MG63 (cell line): ENCODE measurements at places on chromosomes 16 and 17. TPM values are rescaled to one million over a fixed set of nuclear protein-coding genes. Genes with fewer than 3 reads are reported as not detected.

DNA sequence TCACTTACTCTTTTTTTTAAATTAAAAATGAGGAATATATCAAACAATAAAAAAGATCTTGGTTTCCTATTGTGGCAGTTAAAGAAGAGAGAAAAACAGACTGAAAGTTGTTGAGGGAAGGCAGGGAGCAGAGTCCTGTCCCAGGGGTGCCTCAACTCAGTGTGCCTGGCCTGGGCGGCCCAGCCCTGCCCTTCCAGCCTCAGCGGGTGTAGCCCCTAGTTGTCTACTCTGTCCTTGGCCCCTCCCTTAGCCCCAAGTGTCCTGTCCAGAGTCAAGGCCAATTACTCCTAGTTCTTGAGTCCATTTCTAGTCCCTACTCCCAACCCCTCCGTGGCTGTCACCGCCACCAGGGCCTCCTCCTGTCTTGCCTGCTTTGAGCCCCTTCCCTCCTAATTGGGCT is 52.5 kb downstream of the SMPD3 start:
- DNase-seq, result no peak

GRCh38 chr17:63762161-63763078 is 11.0 kb downstream of the CCDC47 start:
- DNase-seq, result no peak

DNA sequence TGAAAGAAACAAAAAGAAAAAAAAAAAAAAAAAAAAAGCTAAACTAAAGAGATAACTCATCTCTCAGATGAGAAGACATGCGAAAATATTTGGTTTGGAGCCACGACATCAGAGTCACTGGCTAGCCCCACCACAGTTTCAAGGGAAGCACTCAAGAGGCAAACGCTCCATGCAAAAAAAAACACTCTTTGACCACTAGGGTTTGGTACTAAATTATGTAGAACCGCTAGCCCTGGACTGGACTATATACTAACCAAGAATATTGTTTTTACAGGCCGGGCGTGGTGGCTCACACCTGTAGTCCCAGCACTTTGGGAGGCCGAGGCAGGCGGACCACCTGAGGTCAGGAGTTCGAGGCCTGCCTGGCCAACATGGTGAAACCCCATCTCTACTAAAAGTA is 37.3 kb downstream of the METTL16 start:
- DNase-seq, result no peak

- DNase-seq, result no peak
Observed at GRCh38 chr16:84055366-84055765, 12.8 kb upstream of the SLC38A8 start.

GRCh38 chr16:56753410-56753809 is 23.5 kb downstream of the NUP93 start:
- DNase-seq, result no peak

DNA sequence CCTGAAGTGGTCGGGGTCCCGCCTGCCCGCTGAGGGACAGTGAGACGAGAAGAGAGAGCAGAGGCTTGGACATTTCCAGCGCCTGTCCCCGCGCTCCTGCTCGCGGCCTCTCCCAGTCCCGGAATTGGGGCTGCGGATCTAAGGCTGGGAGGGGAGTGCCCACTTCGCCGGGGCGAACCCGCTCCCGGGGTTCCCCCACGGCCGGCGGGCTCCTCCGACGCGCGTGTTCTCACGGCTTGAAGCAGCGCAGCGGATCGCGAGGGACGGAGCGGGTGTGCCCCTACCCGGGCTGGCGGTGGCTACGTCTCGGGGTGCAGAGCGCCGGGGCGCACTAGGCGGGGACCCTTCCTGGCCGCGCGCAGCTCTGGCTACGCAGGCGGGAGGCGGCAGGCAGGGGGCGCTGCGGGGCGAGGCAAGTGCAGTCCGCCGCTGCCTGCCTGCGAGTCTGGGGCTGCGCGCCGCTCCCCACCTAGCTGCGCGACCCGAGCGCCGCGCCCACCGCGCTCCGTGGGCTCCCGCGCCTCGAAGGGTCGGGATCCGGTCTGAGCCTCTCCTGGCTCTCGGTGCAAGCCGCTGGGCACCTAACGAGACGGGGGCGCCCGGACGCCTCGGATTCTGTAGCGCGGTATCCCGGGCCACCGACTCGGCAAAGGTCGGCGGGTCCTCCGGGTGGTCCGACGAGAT is 1.2 kb downstream of the NGFR start:
- DNase-seq, result peak; percentile 69

GRCh38 chr16:14310519-14310991 is 239.4 kb downstream of the MRTFB start:
- DNase-seq, result no peak

GRCh38 chr16:5790512-5790911 is 692.9 kb upstream of the EEF2KMT start:
- no peak for DNase-seq

DNA sequence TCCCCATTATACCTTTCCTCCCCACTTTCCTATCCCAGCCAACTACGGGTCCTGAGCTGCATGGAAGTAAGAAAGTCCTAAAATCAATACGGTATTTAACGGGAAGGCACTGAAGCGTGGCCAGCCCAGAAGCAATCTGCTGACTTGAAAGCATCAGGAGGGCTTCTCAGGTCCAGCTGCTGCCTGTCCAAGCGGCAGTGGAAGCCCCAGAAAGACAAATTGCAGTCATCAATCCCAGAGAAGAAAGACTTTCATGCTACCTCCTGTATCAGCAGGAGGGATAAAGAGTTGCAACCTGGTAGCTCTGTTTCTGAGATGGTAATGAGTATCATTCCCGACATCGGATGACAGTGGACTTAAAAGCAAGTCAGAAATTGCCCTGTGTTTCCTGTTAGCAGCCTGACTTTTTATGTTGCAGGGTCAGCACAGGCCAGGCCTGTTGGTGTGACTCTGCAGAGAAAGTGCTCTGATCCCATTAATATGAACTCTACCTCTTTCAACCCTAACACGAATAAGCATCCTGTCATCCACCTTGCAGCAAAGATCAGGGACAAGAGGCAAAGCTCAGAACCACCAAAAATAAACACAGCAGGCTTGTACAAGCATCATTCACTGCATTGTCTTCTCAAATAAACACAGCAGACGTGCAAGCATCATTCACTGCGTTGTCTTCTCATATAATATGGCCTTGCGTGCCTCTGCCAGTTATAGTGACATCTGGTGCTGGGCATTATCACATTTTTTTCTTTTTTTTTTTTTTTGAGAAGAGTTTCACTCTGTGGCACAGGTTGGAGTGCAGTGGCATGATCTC is 358.6 kb upstream of the CDH11 start:
- no peak for DNase-seq

DNA sequence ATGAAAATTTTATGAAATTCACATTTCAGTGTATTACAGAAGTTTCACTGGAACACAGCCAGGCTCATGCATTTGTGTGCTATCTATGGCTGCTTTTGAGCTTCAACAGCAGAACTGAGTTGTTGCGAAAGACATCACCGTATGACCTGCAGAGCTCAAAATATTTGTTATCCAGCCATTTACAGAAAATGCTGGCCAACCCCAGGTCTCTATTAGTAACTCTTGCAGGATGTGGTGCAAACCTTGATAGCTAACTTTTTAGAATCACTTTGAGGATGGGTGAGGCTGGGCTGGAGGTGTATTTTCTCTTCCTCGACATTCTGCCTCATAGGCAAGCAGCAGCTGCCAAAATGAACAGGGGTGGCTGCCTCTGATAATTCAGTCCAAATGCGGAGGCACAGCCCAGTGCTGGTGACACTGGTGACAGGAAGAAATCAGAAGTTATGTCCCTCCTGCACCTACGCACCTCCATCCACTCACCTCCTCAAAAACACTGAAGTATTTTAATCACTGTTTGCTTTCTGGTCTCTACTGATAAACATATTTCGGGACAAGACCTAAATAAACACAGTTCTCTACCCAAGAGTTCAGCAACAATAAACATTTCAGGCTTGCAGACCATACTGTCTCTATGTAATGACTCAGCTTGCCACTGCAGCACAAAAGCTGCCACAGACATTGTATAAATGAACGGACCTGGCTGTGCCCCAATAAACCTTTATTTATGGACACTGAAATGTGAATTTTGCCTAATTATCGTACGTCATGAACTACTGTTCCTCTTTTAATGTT is 28.5 kb downstream of the ARHGAP17 start:
- peak; percentile 77 for DNase-seq

DNA sequence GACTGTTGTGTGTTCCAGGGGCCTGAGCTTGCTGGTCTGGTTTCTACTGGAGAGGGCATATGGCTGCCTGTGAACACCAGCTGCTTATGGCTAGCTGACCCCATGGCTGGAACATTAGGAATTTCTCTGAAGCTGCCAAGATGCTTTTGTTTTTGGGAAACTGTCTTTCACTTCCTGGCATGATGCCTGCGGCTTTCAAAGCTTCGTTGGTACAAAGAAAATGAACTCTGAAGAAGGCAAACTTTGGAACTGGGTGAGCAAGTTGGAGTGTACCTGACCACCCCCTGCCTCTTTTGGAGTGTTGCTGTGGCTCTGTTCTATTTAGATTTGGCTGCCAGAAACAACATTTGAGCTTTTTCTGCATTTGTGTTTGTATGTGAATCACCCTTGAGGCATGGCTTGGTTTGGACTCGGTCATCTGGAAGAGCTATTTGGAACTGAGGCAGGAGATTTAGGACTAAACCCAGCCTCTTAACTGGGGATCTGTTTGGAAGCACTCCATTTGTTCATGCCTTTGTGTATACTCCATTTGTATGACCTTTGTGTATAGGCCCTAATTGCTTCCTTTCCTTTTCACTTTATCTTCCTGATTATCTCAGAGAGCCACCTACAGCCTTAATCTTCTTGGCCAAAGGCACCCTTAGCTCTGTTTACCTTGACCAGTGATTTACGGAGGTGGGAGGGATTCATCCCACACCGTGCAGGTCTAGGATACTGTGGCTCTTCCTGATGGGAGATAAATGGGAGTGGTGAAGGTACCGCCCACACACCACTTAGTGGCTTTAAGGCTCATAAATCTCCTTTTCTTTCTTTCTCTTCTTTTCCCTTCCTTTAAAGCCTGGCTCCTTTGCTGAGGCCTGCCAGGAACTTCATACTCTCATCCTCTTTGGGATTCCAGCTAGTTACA is 7.3 kb upstream of the CPHXL start:
- DNase-seq, result peak; percentile 88

GRCh38 chr17:42525221-42525620 is 10.8 kb upstream of the NAGLU start:
- peak; percentile 60 for DNase-seq

- DNase-seq, result peak; percentile 71
Observed at GRCh38 chr17:67800495-67800928, 24.8 kb upstream of the BPTF start.

The C17orf67 gene
- 0.63 TPM in 1 of 2 replicates, not detected in the other for total RNA-seq

The TNFRSF17 gene
- total RNA-seq, result not detected in 2 replicates

The CSH2 gene
- not detected in 2 replicates for total RNA-seq

The RNF157 gene
- total RNA-seq, result 0.40 and 0.94 TPM in 2 replicates
